NCI-H226 (cell line): ENCODE measurements at places on chromosomes 7 and 10.

DNA sequence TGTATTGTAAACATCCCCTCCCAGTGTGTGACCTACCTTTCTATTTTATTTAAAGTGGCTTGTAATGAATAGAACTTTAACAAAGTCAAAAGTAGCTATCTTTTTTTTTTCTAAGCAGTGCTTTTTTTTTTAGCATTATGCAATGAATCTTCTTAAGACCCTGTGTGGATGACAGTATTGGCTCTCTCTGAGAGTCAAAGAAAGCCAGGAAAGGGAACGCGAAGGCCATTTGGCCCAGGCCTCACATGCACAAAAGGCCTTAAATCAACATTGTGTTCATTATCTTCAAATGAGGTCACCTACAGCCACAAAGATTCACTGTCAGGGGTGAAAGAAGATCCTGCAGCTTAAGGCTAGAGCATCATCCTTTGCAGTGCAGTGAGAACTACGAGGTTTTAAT lies 721.5 kb downstream of the GRID1 start:
- DNase-seq = no peak

GRCh38 chr10:126153711-126154628 lies 234.3 kb downstream of the ADAM12 start:
- DNase-seq = peak; percentile 23

GRCh38 chr7:25611196-25611595 lies 382.9 kb upstream of the NPVF start:
- no peak for DNase-seq

- no peak for DNase-seq
Observed at GRCh38 chr7:76009672-76010600, 15.5 kb upstream of the TMEM120A start.

GRCh38 chr10:68434657-68435056 lies 27.6 kb upstream of the RUFY2 start:
- no peak for DNase-seq

DNA sequence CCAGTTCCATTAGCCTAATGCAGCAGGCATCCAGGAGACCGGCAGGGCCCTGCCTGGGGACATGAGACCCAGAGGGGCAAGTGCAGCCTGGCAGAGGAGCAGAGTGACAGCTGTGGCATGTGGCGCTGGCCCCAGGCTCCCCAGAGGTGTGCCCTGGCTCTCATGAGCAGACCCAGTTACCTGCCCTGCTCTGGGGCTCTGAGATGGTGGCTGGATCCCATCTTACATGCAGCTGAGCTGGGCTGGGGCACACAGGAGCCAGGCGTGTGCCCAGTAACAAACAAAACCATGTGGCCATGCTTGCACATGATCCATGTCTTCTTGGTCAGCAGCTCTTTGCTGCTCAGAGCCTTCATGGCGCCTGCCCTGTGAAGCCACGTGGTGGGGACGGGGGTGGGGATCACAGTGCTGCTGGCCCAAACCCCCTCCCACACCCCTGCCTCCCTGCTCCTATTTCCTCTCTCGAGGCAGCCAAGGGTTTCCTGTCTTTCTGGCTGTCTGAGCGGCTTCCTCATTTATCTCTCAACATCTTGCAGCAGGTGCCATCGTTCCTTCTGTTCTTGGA lies 40.3 kb upstream of the GTF2I start:
- no peak for DNase-seq

GRCh38 chr10:74748468-74749031 lies 77.8 kb upstream of the KAT6B start:
- DNase-seq = no peak

DNA sequence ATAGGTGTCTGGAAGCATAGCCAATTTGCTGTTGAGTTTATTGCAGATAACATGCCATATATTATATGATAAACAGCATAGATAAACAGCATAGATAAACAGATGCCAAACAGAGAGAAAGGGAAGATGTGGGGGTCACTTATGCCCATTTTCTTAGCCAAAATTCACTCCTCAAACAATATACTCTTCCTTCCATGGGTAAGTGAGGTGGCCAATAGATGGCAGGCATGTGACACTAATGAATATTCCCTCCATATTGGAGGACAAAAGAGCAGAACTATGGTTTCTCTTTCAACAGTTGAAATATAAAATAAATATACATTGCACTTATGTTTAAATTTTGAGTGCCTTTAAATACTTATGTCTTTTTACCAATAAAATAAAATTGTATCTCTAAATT lies 1212.8 kb downstream of the REEP3 start:
- no peak for DNase-seq

- DNase-seq = no peak
Observed at GRCh38 chr7:155213385-155213784, 84.3 kb upstream of the INSIG1 start.

DNA sequence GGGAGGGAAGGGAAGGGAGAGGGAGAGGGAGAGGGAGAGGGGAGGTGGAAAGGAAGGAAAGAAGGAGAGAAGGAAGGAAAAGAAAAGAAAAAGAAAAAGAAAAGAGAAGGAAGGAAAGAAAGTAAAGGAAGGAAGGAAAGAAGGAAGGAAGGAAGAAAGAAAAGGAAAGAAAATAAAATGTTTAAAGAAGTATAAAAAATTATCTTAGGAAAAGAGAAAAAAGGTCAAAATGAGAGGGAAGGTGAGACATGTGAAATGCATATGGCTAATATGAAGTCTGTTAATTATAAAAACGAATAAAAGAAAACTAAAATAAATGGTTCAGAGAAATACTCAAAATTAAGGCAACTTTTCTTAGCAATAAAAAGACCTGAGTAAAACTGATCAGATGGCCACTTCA lies 46.1 kb upstream of the ANLN start:
- no peak for DNase-seq

GRCh38 chr10:71966046-71967004 lies 2.1 kb downstream of the CHST3 start:
- peak; percentile 26 for DNase-seq

- no peak for DNase-seq
Observed at GRCh38 chr7:12229046-12229445, 18.0 kb downstream of the TMEM106B start.

DNA sequence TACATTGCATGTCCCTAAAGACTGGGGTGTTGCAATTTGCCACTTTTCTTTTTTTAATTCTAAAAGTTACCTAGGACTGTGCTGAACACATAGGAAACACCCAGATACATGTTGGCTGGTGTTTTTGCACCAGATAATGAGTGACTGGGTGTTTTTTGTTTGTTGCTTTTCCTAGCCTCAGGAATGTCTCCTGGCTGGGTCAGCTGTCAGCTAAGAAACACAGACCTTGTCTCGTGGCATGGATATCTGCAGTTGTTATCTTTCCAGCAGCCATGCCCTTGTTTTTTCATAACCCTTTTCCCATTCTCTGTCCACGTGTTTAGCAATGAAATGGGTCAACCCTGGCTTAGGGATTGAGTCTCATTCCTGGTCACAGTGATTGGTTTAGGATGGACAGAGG lies 433.9 kb upstream of the ZMIZ1 start:
- peak; percentile 54 for DNase-seq

- DNase-seq = no peak
Observed at GRCh38 chr7:71184609-71185008, 52.7 kb downstream of the GALNT17 start.

GRCh38 chr10:43229208-43230061 lies 37.4 kb downstream of the RASGEF1A start:
- no peak for DNase-seq

DNA sequence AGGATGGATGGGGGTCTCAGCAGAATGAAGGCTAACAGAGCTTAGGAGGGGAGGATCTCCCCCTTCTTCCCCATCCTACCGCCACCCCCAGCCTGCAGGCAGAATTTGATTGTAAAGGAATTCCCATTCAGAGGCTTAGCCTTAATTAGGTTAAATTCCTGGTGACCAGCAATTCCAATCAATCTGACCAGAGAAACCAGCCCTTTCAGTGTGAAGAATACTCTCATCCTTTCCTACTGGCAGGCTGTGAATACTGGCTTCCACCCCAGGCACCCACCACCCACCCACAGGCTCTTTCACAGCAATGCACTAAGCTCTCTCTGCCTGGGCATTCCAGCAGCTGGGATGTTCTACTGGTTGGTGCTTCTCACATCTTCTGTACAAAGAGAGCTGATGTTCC lies 137.9 kb upstream of the LYZL1 start:
- no peak for DNase-seq
